Activated CD8-positive, alpha-beta T cell treated with anti-CD3 and anti-CD28 coated beads, Interleukin-2, amount 10 ng/mL, durations not matched to agents 7 days and 5 days (primary cell): ENCODE measurements at places on chromosomes 7 and 10.
A peak's percentile ranks its signal among the peaks of the same experiment; 100 is the strongest.

- DNase-seq = no peak
Measured at GRCh38 chr10:44947371-44948152, 12.0 kb upstream of the RASSF4 start.

DNA sequence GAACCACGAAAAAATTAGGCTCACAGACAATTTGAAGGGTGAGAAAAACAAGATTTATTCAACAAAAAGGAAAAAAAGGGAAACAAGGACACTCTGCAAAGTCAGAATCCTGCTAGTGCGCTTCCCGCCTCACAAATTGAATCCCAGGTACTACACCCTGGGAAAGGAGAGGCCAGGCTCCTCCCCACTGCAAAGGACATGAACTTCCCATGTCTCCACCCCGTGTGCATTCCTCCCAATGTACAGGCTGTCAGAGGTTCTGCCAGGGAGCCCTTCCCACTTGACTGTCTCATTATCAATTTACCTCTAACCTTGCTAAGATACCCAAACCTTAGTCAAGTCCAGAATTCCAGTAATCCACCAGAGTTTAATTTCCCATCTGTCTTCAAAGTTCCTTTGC is 70.4 kb upstream of the CDK1 start:
- no peak for DNase-seq

DNA sequence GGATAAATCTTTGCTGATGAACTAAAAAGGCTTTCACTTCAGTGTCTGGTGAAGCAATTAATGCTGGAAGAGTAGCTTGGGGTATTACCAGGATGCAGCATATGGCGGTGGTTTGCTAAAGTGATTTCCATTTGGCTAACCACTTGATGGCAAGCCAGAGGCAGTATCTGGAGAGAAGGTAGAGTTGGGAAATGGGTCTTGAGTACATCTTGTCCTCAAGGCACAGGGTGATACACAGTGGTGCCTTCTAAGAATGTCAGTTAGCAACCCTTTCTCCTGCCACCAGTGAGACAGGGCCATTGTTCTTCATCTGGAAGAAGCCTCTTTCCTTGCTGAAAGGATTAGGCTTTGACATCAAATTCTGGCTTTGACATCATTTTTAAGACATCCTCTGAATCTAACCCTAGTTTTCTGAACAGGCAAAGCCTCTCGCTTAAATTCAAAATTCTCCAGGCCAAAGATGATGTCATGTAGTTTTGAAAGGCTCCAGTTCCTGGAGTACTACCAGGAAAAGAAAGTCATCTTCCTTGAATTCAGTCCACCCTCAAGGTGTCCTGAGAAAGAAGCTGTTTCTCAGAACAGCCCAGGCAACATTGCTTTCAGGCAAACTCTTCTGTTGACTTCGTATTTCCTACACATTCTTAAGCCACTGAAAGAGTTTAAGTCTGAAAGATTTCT is 162.4 kb downstream of the ARID5B start:
- no peak for DNase-seq

DNA sequence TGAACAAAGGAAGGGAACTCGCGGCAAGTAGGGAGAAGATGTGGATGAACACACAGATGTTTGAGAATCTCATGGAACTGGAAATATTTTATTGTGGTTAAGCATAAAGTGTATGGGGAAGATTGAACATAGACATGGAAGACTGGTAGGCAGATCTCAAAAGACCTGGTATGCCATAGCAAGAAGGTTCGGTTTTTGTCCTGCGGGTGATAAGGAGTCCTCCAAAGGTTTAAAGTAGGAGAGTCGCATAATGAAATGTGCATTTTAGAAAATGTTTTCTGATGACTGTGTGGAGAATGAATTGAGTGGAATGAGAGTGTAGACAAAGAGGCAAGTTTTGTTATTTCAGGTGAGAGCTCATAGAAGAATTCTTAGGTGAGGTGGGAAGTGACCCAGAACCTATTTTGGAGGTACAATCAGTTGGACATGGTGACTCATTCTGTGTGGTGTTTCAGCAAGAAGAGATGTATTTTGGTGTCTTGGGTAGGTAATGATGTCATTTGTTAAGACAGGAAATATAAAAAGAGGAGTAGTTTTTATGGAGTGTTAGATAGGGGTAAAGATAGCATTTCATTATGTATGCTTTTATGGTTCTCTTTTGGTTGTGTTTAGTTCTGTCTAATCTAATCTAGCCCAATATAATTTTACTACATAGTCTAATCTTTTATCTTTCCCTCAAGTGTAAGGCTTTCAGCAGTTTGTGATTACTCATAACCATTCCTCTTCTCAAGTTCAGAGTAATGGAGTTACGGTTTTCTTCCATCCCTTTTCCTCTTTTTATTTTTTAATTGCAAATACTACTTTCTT is 239.2 kb downstream of the EXOC4 start:
- no peak for DNase-seq

DNA sequence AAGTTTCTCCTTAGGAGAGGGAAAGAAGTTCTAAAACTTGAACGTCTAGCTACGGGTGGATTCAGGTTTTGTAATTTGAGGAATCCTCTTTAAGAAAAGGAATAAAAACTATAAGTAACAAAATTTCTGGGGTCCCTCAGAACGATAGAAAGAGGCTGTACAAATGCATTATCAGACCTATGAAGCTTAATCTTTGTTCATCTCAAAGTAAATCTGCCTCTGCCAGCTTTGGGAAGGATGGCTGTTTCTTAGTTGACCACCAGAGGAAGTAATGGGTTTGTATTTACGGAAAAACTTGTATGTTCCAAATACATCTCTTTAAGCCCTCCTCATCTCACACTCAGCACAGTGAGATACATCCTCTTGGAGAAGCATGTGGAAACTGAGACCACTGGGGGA is 864 bp downstream of the PSTK start:
- no peak for DNase-seq

DNA sequence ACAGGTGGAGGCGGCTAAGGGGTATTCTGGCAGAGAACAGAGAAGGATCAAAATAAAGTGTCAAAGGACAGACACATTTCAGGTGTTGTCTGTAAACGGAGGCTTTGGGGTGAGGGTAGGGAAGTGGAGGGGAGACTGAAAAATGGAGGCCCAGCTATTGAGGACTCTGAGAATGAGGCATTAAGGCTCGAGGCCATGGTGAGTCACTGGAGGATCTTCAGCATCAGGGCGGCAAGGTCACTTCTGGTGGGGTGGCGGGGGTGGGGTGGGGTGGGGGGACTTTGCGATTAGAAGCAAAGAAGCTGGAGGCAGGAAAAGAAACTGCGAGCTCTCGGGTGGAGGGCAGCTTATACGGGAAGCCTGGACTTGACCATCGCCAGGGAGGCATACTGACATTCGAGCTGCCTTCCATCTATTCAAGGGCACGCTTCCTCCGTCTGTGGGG is 58.4 kb upstream of the PCGF5 start:
- peak; percentile 24 for DNase-seq

GRCh38 chr7:151087245-151088018 is 1.2 kb downstream of the AGAP3 start:
- DNase-seq = peak; percentile 30

DNA sequence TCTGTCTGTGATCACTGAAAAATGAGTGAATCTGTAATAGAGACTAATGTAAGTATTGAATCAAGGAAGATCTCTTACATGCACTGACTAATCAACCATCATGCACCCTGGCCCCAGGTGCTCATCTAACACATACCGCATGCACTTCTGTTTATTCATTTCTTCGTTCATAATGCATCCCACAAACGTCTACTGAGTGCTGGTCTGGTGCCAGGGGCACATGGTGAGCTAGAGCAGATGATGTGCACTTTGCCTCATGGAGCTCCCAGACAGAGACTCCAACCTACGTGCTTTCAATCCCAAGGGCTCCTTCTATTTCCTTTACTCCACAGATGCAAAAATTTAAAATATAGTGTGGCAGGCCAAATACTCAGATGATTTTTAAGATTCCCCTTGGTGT is 10.7 kb downstream of the C10orf90 start:
- no peak for DNase-seq

- no peak for DNase-seq
Measured at GRCh38 chr10:129861776-129862531, 102.1 kb downstream of the EBF3 start.

- DNase-seq = no peak
Measured at GRCh38 chr7:132443761-132444520, 132.3 kb downstream of the PLXNA4 start.

GRCh38 chr7:132337450-132338080 is 238.7 kb downstream of the PLXNA4 start:
- DNase-seq = no peak

GRCh38 chr7:142836426-142836825 is 18.4 kb upstream of the EPHB6 start:
- DNase-seq = no peak
